GM23338 (cell line): ENCODE measurements at places on chromosomes 13 and 19. TPM values are rescaled to one million over a fixed set of nuclear protein-coding genes. Genes with fewer than 3 reads are reported as not detected.

Gene NCR1
- total RNA-seq = 0.78 and 2.0 TPM in 2 replicates

Gene PLPP2
- total RNA-seq = 75.8 and 82.6 TPM in 2 replicates

Gene NLRP5
- not detected in 2 replicates for total RNA-seq

Gene SPTBN4
- total RNA-seq = 2.3 and 4.5 TPM in 2 replicates

Gene DCLK1
- 57.7 and 62.8 TPM in 2 replicates for total RNA-seq

Gene DNAAF3
- 5.6 and 8.5 TPM in 2 replicates for total RNA-seq

Gene MEIS3
- total RNA-seq = 33.7 and 40.7 TPM in 2 replicates

- no peak for DNase-seq
Measured at GRCh38 chr13:51600703-51601102, 16.4 kb downstream of the WDFY2 start.

DNA sequence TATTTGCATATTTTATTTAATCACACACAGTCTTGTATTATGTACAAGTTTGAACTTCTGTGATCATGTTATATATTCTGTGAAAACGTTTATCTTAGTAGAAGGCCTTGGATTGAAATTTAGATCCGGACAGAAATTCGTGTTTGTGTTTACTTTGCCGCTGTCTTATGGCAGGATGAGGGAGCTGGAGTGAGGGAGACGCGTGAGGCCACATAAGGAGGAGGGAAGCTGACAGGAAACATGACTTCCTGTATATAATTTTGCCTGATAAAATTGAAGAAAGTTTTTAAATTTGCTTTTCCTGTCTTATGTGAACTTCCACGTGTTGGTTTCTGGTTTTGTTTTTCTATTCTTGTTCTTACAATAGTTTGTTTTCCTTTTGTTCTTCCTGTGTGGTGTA is 200.2 kb downstream of the MTUS2 start:
- no peak for DNase-seq

DNA sequence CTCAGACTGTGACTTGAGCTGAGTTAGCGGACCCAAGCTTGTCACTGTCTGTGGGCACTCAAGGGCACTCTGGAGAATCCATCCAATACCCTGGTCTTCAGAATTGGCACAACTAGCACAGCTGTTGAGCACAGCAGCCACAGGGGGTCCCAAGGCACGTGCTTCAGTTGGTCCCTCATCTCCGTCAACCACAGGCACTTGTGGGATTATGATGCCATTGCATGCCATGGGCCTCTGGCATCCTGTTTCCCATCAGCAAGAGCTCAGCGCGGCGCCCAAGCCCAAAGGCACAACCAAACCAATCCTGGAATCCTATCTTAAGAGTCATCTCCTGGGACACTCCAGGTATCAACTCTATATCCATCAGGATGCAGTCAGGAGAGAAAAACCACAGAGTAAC is 3.7 kb upstream of the B3GNT8 start:
- no peak for DNase-seq

DNA sequence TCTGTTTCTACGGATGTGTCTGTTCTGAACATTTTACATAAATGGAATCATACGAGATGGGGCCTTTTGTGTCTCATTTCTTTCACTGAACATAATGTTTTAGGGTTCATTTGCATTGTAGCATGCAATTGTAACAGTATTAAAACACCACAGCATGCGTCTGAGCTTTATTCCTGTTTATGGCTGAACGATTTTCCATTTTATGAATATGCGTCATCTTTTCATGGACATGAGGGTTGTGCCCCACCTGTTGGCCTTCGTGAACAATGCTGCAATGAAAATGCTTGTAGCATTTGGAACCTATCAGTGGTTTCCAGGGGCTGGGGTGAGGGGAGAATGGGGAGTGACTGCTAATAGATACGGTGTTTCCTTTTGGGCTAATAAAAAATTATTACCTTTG is 5.1 kb downstream of the OR10H1 start:
- no peak for DNase-seq

DNA sequence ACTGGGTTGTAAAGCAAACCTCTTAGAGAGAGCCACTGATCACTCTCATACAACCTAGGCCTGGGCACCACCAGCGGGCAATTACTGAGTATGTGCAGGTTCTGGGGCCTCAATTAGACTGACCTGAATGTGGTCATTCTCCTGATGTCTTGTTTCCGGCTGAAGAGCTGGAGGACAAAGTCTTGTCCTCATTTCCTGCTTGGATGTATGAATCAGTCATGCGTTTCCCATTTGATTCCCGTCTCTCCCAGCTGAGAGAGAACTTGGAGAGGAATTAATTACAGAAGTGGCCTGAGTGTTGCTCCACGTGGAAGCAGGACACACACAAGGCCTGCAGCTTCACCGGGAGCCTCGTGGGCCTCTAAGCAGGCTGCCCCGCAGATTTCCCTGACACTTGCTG is 799.3 kb upstream of the ARGLU1 start:
- no peak for DNase-seq

DNA sequence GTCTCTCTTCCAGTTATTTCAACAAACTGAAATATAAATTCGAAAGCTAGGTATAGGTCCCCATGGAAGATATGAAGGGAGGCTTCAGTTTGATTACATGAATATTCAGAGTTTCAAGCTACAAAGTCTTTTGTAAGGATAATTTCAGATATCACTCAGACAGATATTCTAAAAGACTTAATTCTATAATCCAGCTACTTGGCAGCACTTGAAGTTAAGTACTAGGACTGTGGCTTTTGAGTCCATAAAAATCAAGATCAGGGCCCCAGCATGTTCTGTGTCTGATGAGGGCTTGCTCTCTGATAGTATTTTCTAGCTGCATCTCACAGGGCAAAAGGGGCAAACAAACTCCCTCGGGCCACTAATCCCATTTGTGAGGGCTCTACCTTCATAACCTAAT is 160.6 kb upstream of the IRS2 start:
- no peak for DNase-seq

DNA sequence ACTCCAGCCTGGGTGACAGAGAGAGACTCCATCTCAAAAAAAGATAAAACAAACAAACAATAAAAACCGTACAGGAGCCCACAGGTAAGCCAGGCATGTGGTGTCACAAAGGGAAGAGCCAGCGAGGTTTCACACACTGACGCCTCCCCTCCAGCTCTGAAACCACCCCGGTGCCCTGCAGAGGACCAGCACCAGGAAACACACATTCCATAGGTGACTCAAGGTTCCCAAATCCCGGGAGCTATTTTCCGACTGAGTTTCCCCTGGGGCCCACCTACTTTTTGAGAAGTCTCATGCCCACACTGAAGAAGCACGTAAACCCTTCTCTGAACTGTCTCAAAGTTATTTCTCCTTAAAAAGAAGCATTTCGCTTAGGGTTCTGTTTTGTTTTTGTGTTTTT is 40.3 kb downstream of the RHPN2 start:
- DNase-seq = no peak

DNA sequence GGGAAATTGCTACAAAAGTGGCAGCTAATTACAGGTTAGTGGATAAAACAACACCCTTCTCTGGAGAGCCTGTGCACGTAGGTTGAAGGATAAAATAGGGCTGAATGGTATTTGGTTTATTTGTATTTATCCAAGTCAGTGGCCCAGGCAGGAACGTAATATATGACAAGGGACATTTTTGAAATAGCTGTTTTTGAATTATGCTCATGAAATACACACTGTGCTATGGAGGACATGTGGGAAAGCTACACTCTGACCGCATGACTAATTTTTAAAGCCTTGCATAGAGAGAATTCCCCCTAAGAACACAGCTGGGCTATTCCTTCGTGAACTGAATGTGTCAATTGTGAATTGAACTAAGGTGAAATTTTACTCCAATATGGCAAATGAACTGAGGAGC is 292.1 kb upstream of the MAB21L1 start:
- DNase-seq = no peak

DNA sequence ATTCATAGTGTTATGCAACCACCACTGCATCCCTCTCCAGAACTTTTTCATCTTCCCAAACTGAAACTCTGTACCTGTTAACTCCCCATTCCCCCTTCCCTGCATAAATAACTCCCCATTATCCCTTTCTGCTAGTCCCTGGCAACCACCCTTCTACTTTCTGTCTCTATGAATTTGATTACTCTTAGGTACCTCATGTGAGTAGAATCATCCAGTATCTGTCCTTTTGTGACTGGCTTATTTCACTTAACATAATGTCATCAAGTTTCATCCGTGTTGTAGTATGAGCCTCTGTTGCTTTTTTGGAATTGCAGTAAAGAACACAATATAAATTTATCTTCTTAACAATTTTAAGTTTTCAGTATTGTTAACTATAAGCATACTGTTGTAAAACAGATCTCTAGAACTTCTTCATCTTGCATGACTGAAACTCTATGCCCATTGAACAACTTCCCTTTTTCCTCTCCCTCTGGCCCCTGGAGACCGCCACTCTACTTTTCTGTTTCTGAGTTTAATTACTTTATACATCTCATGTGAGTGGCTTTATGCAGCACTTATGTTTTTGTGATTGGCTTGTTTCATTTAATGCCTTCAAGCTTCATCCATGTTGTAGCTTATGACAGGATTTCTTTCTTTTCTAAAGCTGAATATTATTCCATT is 87.3 kb upstream of the ABCC4 start:
- DNase-seq = no peak

- no peak for DNase-seq
Measured at GRCh38 chr19:27718234-27718633, 1494.7 kb downstream of the UQCRFS1 start.

GRCh38 chr13:30196025-30196424 is 111.3 kb downstream of the KATNAL1 start:
- DNase-seq = peak; percentile 68

- DNase-seq = no peak
Measured at GRCh38 chr13:22110368-22110767, 439.5 kb downstream of the FGF9 start.

DNA sequence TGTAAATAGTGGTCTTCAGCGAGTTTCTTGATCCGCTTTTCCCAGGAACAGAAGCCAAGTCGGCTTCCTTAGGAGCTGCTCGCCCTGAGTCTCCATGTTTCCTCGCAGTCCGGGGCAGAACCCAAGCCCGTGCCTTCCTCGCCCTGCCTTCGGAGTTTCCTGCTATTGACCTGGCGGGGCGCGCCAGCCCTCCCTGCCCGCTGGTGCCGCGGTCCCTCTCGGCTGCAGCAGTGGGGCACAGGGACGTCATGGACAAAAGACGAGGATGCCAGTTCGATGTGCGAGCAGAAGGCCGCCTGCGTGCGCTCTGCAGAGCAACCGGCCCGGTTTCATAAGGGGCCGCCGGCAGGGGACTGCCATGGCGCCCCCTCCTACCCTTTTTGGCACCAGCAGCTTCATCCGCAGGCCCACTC is 156.6 kb downstream of the TM9SF2 start:
- DNase-seq = peak; percentile 73

GRCh38 chr13:30675717-30676116 is 58.0 kb downstream of the USPL1 start:
- no peak for DNase-seq

GRCh38 chr13:43558939-43559338 is 227.8 kb downstream of the ENOX1 start:
- DNase-seq = no peak

- DNase-seq = peak; percentile 31
Measured at GRCh38 chr13:49584771-49585182, 581 bp downstream of the RCBTB1 start.

- no peak for DNase-seq
Measured at GRCh38 chr19:56270676-56271075, 1.9 kb upstream of the EDDM13 start.

- DNase-seq = no peak
Measured at GRCh38 chr19:27906081-27906480, 1306.9 kb downstream of the UQCRFS1 start.

DNA sequence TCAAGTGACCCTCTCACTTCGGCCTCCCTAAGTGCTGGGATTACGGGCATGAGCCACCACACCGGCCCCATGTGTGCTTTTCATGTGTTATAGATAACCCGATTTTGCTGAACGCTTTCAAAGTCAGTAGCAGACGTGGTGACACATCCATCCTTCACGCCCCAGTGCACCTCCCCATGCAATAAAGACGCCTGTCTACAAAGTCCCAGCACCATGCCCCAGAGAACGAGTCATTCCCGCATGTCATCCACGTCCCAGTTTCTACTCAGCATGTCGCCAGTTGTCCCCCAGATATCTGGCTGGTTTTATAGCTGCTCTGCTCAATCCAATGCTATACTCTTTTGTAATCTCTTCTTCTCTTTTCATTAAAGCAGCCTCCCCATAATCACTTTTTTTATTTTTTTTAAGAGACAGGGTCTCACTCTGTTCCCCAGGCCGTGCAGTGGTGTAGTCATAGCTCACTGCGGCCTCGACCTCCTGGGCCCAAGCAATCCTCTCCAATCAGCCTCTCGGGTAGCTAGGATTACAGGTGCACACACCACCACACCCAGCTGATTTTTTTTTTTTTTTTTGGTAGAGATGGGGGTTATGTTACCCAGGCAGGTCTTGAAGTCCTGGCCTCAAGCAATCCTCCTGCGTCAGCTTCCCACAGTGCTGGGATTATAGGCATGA is 42.5 kb downstream of the DNM2 start:
- no peak for DNase-seq
